ENCODE measurements at places on chromosomes 5 and 9.

DNA sequence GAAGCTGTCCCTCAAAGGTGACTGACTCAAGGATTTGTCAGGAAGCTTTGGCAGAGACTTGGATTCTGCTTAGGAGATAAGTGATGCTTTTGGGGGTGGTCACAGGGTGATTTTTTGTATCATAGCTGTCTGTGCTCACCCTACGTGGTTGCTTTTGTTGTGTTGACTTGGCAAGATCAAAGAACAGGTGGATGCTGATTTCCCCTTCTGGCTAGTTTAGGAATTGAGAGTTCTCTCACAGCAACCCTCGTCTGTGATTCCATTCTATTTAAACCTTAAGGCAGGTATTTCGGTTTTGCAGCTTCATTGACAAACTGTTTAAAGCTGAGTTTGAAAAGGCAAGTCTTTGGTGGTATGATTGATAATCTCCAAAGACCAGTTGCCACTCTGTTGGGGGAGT lies 27.2 kb downstream of the ARHGAP26 start:
- no peak for DNase-seq

GRCh38 chr5:24644761-24645160 lies at the start of gene CDH10:
TSS of gene CDH10 (minus strand) at chr5:24644978. CDS start at chr5:24593490, 51,488 bp downstream.
- no peak for DNase-seq

- no peak for DNase-seq
Observed at GRCh38 chr5:179217956-179218942, 127.0 kb downstream of the ADAMTS2 start.

DNA sequence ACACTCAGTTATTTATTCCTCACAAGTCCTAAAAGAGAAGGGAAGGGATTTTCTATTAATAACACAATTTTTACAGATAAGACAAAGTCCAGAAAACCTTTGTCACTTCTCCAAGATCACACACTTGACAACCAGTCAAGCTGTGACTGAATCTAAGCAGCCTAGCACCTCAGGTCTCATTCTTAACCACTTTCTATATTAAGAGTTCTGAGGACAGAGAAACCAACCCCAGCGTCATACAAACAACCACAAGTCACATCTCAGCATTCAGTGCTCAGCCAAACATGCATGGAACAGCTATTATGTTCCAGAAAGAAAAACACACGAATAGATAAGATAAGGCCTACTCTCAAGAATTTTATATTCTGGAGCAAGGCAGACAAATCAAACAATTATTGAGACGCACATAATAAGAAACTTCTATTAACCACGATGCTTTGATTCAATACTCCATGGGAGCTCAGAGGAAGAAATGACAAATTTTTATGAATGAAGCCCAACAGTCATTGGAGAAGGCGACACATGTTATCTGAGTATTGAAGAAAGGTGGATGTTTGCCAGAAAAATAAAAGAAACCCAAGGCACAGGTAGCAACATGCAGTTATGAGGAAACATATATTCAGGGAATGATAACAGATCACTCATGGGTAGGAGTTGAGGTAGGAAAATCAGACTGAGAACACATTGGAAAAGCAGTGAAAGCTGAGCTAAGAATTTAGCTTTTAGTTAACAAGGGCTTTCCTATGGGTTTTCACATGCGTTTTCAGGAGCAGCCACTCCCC lies 113.1 kb downstream of the HTR4 start:
- no peak for DNase-seq

GRCh38 chr9:123712399-123712798 lies 217.5 kb downstream of the DENND1A start:
- no peak for DNase-seq

GRCh38 chr5:65923339-65923738 lies 3.0 kb upstream of the ERBIN start:
- DNase-seq, result no peak

DNA sequence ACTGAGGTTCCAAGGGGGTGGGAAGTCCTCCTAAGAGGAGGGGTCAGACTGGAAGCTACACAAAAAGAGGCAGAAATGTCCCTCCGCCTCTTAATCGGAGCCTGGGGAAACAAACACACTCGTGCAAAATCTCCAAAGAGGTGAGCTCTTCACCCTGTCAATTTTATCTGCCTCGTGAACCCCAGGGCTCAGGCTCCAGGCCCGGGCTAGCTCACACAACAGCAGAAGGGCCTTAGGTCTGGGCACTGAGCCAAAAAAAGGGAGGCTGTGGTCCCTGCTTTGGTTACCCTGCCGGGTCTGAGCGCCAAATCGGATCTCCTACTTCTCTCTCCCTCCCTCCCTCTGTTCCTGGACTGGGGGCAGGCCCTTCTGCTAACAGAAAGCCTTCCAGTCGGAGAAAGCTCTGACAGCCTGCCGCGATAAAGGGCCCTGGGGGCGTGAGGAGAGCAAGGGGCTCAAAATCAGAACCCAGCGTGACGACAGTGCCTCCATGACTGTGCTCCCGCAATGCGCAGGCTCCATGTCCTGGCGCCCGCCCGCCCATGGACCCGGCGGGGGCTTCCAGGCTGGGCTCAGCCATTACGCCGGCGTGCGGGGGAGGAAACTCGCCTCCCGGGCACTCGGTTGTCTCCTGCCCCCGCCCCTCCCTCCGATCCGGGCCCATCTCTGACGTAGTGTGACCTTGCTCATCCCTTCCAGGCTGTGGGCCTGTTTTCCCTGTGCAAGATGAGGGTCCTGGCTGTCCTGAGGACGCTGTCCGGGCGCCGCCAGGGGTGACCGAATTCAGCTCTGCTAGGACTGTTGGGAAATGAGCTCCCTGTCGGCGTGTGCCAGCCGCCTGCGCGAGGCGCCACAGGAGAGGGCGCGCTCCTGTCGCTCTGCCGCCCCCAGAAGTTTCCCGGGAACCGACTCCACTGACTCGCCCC lies 865 bp upstream of the SLC22A4 start:
- DNase-seq, result peak; percentile 39

GRCh38 chr5:66892716-66893115 lies 296.5 kb downstream of the MAST4 start:
- no peak for DNase-seq

GRCh38 chr9:80491086-80491696 lies 919.4 kb downstream of the TLE4 start:
- no peak for DNase-seq

DNA sequence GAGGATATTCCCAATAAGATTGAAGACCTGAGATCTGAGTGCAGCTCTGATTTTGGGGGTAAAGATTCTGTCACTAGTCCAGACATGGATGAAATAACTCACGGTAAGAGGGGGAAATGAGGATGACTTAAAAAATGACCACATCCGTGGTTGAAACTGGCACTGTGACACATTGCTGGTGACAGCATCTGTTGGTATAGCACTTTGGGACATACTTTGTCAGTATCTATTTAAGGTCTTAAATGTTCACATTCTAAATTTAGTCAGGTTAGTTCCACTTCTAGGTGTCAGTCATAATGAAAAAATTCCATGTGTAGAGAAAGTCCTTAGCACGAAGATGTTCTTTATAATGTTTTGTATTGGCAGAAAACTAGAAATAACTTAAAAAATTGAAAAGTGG lies 70.9 kb downstream of the GAPVD1 start:
- DNase-seq, result no peak

DNA sequence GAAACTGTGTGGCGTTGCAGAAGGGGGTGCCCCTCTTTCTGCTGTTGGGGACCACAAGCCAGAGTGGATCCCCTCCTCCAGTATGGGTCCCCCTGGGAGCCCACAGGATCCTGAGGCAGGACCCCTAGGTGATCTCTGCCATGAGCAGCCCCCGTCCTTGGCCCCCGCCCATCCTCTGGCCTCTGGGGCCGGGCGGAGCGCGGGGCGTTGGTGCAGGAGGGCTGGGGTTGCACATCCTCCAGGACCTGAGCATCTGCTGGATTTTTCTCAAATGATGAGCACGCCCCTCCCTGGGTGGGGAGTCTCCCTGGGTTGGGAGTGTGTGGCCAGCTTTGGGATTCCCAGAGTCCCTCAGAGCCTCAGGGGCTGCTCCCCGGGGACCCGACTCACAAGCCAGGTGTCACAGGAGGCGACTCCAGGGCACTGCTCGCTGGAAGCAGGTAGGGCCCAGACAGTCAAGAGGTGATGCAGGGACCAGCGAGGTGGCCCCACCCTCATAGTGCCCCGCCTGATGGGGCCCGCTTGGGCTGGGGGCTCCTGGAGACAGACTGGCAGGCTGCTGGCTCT lies 26.7 kb upstream of the UBAC1 start:
- no peak for DNase-seq

DNA sequence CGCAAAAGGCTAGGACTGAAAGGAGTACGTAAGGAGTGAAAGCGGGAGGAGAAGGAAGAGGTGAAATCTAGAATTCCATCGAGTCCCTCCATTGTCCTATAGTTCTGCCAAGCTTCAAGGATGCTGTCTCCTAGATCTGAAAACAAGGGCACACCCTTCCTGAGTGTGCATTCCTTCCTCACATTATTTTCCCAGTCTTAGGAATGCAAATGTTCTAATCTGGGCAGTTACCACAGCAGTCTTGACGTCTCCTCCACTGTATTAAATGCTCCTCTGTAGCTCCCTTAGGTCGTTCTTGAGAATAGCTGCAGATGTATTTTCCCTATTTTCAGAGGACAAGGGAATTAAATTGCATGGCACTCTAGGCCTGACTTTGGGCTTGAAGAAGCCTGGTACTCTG lies 127.6 kb downstream of the SLIT3 start:
- DNase-seq, result no peak

- no peak for DNase-seq
Observed at GRCh38 chr5:113047733-113048652, 71.4 kb downstream of the DCP2 start.

DNA sequence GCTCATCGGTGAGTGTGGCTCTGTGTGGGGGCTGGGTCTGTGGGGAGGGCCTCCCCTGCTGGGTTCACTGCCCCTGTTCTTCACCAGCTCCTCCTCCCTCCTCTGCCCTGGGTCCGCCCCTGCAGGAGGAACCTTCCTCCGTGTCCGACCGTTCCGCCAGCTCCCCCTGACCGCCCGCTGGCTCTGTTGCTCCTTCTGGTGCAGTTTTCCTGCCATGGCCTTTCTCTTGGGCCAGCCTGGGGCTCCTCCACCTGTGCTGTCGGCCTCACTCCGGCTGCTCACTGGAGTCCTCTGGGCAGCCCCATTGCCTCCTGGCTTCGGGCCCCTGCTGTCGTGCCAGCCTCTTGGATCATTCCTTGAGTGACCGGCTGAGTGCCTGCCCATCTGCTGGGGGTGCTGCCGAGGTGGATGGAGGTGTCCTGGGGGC lies 12.3 kb downstream of the RNU6ATAC start:
- DNase-seq, result no peak

- DNase-seq, result no peak
Observed at GRCh38 chr5:140010798-140011197, 32.3 kb downstream of the NRG2 start.

GRCh38 chr5:37086466-37087173 lies 162.6 kb downstream of the CPLANE1 start:
- no peak for DNase-seq
